Renal cortex interstitium (tissue), 15 donors: ENCODE measurements at places on chromosomes 6 and 20. TPM values are rescaled to one million over a fixed set of nuclear protein-coding genes. Genes with fewer than 3 reads are reported as not detected.

DNA sequence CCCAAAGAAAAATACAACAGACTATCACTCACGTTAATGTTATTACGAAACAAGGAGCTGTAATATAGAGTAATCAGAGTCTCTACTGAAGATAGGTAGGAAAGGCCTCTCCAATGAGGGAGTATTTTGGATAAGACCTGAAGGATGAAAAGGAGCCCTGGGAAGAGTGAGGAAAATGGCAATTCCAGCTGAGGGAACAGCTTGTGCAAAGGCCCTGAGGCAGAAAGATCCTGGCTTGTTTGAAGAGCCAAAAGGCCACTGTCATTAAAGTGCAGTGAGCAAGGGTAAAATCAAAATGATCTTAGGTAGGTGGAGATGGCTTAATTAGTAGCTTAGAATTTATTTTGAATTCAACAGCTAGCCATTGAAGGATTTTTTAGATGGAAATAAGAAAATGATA is 138.6 kb downstream of the KHDC1L start:
- no peak for DNase-seq

DNA sequence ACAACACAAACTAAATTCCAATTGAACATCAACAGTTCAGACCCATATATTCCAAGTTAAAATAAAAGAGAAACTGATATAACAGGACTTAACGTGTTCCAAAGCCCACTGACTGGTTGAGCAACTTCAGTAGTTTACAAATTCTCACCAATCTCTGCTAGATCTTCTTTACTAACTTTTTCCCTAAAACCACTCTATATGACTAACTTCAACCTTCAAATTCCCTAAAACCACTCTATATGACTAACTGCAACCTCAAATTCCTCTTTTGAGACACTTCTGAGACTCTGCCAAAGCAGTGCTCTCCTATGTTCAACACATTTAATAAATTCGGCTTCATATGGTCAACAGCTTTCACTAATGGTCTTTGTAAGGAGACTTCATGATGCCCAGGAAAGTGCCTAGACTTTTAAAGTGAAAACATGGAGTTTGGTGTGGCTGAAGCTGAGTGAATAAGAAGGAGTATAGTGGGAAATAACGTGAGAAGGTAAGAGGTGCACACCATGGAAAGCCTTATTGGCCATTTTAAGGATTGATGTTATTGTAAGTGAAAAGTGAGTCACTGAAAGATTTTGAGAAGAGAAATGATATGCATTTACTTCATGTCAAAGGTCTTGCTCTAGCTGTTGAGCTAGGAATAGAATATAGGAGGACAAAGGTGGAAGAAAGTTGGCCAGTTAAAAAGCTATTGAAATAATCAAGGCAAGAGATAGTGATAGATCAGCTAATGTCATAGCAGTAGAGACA is 134.0 kb upstream of the HCRTR2 start:
- no peak for DNase-seq

The TUBB1 gene
- 2.9 TPM for polyA plus RNA-seq

The FUCA2 gene
- polyA plus RNA-seq: 61.2 TPM

DNA sequence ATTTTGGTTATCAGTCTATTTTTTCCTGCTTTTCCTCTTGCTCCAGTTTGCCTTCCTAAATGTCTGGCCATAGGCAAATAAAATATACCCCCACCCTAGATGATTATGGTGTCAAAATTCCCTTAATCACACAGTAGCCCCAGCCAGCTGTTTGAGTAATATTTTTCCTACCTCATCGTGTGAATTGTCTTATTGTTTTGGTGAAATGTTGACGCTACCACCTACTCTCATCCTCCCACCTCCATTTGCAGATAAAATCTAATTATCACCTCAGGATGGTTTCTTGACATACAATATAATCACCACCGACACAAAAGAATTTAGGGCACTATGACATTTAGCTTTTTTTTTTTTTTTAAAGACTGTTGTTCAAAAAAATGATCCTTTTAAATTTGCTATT is 44.1 kb upstream of the FUCA2 start:
- no peak for DNase-seq

DNA sequence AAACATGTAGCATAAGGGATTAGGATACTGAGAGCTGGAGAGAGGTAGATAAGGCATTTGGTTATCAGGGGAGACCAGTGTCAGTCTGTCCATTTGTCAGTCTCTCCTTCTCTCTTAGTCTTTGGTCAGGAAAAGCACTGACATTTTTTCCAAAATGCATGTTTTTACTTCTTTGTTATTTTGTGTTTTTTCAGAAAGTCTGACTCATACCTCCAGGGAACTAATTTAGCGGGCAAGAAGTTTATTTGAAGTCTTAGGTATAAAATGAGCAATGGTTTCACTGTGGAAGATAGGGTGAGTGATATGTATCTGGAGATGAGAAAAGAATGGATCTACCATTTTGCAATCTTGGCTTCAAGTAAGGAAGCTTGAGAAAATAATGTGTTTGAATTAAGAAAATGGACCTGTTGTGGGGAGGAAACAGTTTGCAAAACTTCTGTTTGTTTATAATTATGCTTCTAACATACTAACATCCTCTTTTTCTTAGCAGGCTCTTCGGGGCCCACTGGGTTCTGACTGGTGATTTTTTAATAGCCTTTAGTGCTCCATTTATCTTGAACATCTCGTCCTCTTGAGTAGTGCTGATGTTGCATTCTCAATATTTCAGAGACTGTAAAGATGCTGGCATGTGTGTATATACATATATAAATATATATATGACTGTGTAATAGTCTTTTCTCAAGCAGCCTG is 66.9 kb upstream of the FABP7 start:
- DNase-seq: no peak

DNA sequence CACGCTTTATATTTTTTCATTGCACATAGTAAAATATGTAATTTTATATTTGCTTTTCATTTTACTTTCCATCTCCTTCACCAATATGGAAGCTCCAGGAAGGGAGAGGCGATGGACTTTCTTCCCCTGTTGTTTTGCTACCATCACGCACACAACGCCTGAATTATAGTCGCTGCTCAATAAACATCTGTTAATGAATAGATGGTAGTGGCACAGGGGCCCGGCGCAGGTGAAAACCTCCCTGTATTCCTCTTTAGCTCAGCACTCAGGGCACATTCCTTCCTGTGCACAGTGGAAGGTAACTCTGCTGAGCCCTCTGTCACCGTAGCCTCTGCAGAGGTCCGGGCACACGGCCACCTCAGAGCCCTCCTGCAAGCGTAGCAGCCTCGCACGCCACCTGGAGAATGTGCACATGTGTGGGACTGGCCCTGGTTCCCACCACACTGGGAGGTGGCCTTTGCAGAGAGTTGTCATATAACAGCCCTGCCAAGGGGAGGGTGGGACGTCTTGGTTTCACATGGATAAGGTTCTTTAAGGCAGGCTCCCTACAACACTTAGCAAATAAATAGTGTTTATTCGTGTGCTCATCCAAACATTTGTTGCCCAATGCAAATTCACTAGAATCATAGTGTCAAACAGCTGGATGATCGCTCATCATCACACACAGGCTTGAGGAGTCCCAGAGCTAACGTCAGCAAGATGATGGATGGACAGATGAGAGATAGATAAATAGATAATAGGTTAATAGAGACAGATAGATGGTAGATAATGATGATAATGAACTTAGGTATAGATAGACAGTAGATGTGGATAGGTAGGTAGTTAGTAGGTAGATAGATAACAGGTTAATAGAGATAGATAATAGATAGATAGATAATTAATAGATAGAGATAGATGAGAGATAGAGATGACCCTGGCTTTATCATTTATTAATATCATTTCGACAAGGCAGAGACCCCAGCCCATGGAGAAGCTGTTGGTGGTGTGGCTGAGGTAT is 32.3 kb upstream of the AFDN start:
- no peak for DNase-seq

GRCh38 chr6:150865406-150866146 is at the start of gene MTHFD1L:
Gene MTHFD1L (plus strand): TSS chr6:150865702. CDS start chr6:150865823, 121 bp downstream.
- DNase-seq: no peak

The PDSS2 gene
- 16.7 TPM for polyA plus RNA-seq

The PRPH2 gene
- 3.0 TPM for polyA plus RNA-seq

The TMEM14A gene
- polyA plus RNA-seq: 43.4 TPM
